ENCODE measurements at places on chromosomes 5 and 9.
A peak's percentile ranks its signal among the peaks of the same experiment; 100 is the strongest.

DNA sequence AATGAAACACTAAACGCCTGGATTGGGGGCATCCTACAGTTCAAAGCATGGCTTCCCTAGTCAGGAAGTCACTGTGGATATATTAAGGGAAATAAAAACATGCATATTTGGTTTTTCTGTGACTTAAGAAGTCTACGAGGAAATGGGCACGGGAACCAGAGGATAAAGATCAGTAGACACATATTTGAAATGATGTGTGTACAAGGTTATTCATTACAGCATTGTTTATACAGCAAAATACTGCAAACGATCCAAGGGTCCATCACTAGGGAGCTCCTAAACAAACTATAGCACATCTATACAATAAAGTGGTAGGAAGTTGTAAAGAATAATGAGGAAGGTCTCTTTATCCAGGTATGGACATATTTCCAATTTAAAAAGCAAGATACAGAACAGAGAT is 71.8 kb downstream of the EFNA5 start:
- DNase-seq: no peak

DNA sequence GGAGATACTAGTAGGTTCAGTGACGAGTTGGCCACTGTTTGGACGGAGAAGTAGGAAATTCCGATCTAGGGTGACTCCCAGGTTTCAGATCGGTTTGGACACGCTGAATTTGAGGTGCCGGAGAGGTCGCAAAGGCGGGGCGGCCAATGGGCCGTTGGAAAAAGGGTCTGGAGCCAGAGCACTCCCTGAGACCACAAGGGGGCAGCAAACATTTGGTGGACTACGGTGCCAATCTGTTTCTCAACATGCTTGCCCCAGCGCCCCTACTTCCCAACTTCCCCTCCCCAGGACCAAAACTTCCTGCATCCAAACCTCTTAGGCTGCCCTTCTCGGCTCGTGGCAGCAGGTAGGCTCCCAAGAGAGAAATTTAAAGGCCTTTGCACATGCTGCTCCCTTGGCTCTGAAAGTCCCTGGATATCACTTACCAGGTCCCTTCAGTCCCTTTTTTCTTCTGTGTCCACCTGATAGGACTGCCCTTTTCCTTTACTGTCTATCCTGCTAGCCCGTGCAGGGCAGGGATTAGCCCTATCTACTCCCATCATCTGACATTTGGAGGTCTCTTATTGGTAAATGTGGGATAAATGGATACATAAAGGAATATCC is 992 bp upstream of the RPP25L start:
- peak; percentile 79 for DNase-seq

DNA sequence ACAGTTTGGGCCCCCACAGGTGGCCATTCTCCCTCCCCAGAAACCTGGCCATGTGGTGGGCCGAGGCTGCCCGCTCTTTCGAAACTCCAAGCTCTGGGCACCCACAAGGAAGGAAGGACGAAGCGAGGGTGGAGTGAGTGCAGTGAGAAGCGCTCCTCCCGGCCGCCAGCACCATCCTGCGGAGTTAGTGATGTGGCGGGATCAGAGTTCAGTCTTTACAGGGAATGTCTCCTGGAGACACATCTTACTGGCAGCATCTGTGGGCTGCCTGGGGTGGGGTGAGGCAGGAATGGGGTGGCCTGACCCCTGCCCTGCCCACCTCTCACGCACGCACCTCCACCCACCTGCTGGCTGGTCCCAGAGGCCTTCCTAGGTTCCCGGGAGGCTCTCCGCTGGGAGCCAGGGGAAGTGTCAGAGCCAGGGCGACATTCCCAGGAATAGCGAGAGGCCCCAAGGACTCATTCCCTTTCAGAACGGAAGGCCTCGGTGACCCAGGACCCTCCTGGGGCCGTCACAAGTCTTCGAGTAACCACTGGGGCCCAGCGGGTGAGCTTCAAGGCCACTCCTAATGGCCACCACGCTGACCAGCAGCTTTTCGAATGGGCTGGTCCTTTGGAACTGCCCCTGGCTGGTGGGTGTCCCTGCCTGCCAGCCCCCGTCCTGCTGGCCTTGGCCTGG is 5.5 kb upstream of the RNU6ATAC start:
- no peak for DNase-seq

DNA sequence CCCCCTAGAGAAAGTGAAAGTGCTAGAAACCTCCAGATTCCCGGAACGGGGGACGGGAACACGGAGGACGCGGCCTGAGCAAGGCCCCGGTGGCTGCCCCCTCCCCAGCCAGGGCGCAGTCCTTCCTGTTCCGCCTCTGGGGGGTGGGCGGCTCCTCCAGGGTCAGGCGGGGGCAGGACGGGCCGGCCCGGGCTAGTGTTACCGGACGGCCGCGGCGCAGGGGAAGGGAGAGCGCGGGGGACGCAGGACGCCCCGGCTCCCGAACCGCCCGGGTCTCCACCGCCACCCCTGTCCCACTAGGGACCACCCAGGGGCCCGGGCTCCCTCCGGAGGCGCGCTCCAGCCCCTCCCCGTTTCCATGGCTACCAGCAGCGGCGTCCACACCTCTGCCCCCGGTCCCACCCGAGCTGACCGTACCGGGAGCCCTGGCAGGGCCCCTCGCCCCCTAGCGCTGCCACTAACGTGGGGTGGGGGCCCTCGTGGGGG is 579 bp downstream of the SLC12A7 start:
- DNase-seq: peak; percentile 28

DNA sequence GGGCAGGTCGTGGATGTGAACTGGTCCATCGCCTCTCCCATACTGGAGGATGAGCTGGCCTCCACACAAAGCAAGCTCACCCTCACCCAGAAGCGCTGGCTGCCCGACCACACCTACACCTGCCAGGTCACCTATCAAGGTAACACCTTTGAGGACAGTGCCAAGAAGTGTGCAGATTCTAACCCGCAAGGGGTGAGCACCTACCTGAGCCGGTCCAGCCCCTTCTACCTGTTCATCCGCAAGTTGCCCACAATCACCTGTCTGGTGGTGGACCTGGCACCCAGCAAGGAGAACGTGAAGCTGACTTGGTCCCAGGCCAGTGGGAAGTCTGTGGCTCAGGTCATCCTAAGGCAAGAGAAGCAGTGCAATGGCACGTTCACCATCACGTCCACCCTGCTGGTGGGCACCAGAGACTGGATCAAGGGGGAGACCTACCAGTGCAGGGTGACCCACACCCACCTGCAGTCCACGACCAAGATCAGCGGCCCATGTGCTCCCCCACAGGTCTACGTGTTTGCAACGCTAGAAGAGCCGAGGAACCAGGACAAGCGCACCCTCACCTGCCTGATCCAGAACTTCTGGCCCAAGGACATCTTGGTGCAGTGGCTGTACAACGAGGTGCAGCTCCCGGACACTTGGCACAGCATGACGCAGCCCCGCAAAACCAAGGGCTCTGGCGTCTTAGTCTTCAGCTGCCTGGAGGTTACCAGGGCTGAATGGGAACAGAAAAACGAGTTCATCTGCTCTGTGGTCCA is 71.3 kb downstream of the INSL6 start:
- DNase-seq: no peak

Measured in inflammatory macrophage treated with lipopolysaccharide for 4 hours (primary cell).